ENCODE measurements at places on chromosomes 13 and 19.
A peak's percentile ranks its signal among the peaks of the same experiment; 100 is the strongest.

DNA sequence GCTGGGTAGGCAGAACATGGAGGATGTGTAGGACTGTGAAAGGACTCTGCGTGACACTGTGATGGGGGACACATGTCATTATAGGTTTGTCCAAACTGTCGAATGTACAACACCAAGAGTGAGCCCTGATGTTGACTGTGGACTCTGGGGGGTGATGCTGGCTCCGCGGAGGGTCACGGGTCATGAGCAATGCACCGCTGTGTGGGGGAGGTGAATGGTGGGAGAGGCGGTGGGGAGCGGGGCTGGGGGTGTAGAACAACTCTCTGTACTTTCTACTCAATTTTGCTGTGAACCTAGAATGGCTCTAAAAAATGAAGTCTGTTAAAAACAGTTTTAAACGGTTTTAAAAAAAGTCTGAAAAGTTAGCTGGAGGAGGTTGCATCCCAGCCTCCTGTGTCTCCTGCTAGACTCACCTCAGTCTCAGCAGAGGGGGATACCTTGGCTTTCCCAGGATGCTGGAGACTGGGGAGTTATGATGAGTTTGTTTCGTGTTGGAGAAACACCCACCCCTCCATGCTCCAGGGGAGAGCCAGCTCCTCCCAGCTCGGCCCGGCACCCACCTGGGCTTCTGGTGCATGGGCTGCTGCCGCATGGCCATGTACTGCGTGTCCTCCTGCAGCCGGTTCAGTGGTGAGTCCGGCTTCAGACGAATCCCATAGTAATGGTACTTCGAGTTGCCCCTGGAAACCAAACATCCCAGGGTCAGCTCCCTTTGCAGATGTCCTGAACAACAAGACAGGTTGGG, 34.7 kb upstream of the RANBP3 start:
- DNase-seq, result no peak

DNA sequence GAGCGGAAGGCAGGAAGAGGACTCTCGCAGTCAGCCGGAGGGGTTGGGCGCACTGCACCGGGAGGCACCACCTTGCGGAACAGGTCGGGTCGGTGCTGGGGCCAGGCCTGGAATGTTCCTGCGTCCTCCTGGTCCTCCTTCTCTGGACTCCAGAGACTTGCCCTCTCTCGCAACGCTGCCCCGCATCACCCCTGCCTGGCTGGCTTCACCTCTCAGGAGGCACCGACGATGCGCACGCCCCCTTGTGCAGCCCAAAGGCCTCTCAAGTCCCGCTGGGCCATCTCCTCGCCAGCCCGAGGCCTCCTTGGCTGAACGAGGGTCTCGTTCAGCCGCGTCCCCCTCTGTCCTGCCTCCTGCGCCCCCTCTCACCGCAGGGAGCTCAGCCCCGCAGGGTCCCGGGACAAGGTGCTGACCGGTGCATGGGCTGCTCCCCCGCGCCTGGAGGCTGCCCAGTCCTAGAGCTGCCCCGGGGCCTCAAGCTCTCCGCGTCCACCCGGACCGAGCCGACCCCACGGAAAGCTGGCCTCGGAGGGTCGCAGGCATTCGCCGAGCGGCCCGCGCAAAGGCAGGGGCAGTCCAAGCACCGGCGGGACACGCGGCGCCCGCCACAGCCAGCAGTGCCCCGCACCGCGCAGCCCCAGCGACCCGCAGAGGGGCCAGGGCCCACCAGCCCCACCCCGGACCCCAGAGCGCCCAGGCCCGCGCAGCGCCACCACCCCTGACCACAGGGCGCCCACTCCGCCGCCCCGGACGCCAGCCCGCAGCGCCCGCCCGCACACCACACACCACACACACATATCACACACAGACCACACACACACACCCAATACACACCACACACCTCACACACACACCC, 133.8 kb downstream of the CRYL1 start:
- DNase-seq, result no peak

GRCh38 chr19:44552324-44552723, 22.8 kb upstream of the CEACAM20 start:
- DNase-seq, result peak; percentile 49

GRCh38 chr13:91946498-91947070, 548.2 kb downstream of the GPC5 start:
- peak; percentile 15 for DNase-seq

DNA sequence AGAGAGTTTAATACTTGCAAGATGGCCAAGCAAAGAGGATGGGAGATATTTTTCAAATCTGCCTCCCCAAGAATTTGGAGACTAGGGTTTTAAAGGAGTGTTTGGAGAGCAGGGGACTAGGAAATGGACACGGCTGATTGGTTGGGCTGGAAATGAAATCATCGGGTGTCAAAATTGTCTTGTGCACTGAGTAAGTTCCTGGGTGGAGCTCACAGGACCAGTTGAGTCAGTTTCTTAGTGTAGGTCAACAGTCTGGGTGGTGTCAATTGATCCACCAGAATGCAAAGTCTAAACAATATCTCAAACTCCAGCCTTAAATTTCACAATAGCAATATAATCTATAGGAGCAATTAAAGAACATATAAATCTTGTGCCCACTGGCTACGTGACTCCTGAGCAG, 23.0 kb upstream of the CEACAM4 start:
- DNase-seq, result no peak

DNA sequence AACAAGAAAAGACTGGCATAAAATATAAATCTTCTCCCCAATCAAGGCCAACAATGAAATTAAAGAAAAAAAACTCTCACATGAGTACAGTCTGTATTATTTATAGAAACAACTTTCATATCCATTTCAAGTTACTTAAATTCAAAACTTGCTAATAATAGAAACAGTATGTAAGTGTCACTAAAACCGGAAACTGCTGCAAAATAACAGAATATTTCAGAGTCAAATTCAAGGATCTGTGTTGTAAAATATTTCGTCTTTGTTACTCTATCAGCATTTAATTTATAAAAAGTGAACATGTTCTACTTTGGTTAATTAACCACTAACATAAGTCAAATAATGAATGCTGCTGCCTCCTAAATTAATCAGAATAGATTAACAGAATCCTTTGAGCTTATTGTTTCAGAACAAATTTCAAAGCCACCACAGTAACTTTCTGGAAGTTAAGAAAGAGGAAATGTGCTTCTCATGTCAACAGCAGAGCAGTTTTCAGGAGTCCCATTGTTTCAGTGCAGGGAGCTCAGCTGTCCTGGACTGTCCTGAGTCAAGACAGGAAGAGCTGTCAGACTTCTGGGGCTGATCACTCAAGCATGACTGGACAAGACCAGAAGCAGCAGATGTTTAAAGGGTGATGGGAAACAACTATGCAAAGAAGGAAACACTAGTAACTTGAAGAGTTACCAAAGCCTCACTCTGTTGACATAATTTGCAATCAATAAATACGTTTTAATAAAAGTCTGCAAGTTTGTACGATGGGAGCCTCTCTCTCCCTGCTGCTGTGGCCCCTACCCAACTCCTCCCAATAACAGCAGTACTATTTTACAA, 76.9 kb downstream of the FOXO1 start:
- peak; percentile 66 for DNase-seq

- no peak for DNase-seq
Observed at GRCh38 chr13:21297447-21297846, 121.0 kb downstream of the MRPL57 start.

- DNase-seq, result no peak
Observed at GRCh38 chr13:103386341-103386740, 320.1 kb upstream of the SLC10A2 start.

DNA sequence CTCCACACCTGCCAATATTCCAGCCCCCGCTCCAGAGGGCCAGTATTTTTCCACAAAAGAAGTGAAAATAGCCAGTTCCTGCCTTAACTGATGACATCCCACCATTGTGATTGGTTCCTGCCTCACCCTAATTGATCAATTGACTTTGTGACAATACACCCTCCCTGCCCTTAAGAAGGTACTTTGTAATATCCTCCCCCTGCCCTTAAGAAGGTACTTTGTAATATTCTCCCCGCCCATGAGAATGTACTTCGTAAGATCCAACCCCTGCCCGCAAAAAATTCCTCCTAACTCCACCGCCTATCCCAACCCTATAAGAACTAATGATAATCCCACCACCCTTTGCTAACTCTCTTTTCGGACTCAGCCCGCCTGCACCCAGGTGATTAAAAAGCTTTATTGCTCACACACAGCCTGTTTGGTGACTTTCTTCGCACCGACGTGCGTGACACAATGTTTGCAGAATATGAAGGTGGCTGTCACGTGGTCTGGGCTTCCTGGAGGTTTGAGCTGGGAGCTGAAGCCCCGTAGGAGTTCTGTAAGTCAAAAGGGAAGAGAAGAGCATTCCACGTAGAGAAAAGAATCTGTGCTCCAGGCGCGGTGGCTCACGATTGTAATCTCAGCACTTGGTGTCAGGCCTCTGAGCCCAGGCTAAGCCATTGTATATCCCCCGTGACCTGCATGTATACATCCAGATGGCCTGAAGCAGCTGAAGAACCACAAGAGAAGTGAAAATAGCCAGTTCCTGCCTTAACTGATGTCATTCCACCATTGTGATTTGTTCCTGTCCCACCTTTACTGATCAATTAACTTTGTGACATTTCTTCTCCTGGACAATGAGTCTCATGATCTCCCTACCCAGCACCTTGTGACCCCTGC, 6.2 kb upstream of the FUT3 start:
- DNase-seq, result no peak

GRCh38 chr13:96632536-96633320, 361.5 kb downstream of the OXGR1 start:
- DNase-seq, result no peak

DNA sequence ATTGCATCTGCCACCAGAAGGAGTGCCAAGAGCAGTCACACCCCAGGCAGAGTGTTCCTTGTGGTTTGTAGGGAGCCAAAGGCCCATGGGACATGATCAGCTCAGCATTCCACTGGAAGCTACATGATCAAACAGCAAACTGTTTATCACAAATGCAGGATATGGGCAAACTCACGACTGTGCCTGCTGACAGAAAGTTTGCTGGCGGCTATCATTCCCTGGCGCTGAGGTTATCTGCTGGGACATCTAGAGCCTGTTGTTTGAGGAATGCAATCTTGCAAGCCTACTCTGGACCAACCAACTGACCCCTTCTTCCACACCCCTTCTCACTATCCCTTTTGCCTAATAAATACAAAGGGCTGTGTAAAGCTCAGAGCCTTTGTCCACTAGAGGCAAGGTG, 7.7 kb upstream of the ZNF613 start:
- DNase-seq, result no peak

DNA sequence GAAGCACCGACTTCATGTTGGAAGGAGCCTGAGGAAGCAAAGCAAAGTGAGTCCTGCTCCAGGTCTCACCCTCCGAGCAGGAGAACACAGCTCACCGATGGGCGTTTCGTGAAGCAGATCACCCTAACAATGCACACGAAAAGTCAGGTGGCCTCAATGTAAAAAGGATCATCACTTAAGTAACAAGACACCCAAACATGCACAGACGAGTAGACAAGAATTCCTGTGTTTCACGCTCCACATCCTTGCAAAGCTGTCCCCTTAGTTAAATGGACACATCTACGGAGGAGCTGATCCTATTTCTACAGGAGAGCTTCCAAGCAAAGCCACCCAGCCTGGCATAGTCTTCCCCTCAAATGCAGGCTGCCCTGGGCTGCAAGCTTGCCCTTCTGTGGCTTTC, 66.2 kb downstream of the SLC15A1 start:
- DNase-seq, result no peak

DNA sequence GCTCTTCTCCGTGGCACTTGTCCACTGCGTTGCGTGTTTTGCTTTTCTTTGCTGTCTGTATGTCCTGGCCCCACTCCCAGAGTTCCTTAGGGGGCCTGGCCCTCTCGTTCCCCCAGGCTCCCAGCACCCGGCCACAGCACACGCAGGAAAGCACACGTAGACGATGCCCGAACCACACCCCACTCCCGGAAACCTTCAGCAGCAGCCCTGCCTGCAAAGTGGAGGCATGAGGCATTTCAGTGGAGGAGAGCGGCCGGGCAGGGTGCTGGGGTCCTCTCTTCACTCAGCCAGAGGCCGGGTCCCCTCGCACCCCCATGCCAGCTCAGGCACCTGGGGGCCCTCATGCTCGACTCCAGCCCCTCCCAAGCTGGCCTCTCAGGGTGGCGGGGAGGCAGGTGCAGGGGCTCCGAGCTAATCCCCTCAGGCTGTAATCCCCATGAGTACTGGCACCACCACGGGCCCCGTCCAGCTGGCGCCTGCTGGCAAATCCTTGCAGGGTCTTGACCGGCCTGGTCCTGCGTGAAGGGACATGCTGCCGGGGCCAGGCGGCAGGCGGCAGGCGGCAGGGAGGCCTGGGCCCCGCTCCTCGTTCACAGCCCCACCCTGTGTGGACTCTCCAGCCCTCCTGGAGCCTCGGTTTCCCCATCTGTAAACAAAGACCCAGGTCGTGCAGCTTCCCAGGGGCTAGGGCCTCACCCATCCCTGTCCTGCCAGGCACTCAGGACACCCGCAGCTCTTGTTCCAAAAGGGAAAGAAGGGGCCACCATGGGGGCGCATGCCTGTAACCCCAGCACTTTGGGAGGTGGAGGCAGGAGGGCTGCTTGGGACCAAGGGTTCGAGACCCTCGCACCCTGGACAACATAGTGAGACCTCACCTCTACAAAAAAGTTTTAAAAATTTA, 7.0 kb downstream of the PIP5K1C start:
- DNase-seq, result no peak

GRCh38 chr13:109599901-109600657, 186.3 kb downstream of the IRS2 start:
- no peak for DNase-seq

DNA sequence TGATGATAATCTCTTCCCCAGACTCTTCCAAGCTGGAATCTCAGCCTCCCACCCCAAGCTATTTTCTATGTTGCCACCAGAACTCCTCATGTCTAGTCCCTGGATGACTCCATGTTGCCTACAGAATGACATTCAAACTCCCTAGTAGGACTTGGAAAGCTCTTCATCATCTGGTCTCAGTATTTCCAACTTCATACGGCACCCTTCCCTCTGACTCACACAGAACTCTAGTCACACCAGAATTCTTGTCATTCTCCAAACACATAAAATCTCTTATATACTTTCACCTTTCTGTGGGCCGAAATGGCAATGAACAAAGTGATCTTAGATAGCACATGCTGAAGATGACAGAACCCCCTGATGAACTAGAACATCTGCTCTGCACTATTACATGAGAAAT, 86.2 kb downstream of the CAB39L start:
- DNase-seq, result no peak

DNA sequence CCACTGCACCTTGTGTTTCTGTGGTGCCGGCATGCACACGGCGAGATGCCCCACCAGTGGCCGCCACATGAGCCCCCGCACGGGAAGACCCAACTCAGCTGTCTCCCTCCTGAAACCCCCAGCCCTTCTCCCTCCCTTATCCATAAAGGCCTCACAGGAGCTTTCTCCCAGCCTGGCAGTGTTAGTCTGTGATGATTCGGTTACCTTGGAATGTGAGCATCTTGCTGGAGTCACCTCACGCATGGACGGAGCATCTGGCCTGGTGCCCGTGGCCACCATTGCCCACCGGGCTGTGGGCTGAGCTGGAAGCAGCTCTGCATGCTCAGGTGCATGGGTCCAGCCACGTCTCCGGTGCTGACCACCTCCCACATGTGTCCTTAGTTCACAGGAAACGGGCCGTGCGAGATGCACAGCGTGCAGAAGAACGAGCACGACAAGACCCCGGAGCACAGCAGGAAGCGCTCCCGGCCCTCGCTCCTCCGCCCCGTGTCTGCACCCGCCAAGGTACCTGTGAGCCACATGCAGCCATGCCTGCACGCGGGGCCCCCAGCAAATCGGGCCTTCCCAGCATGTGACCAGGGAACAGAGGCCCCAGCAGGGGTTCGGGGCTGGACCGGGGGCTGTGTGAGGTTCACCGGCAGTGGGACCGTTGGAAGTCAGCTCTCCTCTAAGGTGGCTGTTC, 22.0 kb downstream of the SIN3B start:
- no peak for DNase-seq

GRCh38 chr19:40584007-40584406, 7.3 kb downstream of the SHKBP1 start:
- DNase-seq, result no peak

GRCh38 chr13:27709779-27710178, 82.5 kb upstream of the GSX1 start:
- DNase-seq, result no peak
